ENCODE measurements at places on chromosomes 5 and 9.

DNA sequence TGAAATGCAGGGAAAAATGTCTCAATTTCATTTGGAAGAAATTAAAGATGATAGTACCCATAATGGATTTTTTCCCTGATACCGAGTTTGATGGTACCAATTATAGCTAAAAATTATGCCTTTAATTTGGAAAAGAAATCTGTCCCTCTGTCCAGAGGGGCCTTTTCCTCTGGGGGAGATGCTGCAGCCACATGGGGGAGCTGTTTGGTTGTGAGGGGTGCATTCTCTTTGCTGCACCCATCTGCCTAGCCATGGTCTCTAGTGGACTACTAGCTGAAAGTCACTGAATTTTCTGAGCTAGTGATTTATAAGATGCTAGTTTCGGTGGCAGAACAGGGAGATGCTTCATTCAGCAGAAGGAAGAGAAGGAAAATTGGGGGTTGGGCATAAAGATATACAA is 9.6 kb downstream of the SEC61B start:
- no peak for DNase-seq

- DNase-seq, result no peak
Observed at GRCh38 chr5:118862596-118862995, 125.8 kb downstream of the DTWD2 start.

GRCh38 chr9:100352201-100352726 is 478 bp downstream of the TEX10 start:
- DNase-seq, result peak; percentile 42

- DNase-seq, result no peak
Observed at GRCh38 chr5:181037365-181037861, 2.7 kb upstream of the BTNL9 start.

DNA sequence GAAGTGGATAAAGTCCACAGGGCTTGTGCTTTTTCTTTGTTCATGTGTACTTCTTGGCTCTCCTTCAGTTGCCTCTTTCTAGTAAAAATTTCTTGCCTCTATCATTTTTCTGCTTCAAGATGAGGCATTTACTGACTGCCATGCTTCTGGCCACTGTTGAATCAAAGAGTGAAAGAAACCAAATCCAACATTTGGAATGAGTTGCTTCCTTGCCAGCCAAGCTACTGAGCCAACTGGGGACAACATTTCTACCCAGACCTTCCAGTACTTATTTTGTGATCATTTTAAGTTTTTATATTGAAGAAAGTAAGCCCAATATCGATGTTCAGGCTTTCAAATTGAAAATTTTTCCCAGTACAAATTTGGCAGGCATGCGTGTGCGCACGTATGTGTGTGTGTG is 73.2 kb downstream of the SNCAIP start:
- peak; percentile 37 for DNase-seq

DNA sequence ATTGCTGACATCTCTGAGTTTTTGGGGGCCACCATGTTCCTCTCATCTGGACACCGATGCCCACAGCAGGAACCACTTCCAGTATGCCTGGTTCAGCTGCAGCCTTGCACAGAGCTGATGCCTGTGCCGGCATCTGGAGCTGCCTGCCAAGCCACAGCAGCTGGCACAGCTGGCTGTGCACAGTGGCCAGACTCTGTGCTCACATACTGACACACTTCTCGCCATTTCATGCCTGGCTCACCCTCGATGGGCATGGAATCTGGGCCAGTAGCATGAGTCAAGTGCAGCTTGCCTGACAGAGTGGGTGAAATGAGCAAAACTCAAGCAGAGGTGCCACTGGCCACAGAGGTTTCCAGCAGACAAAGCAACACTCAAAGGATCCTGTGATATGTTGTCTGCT is 863.4 kb downstream of the DNAH5 start:
- DNase-seq, result no peak

DNA sequence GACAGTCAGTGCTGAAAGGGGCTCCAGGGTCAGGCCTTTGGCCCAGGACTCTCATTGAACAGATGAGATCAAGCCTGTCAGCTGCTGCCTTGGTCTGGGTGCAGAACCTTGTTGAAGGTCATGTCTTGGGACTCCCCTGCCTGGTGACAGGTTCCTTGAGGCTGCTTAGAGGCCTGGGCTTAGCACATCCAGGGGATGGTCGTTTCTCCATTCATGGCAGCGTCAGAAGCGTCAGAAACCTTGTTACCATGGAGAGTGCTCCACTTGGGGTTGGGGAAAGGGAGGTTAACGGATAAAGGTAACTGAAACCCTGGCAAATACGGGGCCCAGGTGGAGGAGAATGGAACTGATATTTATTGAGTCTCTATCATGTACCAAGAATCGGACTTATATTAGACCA is 8.8 kb downstream of the ARPC5L start:
- no peak for DNase-seq

GRCh38 chr9:18061856-18062255 is 412.1 kb upstream of the ADAMTSL1 start:
- DNase-seq, result no peak

GRCh38 chr5:178768371-178769260 is 38.2 kb upstream of the ZNF354A start:
- no peak for DNase-seq

DNA sequence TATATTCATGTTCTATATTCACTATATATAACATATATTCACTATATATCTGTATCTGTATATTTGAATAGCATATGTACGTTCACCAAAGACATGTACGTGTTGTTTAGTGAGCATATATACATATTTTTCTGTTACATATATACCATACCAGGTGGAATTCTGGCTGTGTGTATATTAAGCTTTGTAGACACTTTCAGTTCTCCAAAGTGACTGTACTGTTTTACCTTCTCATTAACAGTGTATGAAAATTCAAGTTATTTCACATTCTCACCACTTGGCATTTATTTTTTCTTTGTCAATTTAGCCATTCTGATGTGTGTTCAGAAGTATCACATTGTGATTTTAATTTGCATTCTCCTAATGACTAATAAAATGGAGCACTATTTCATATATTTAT is 52.2 kb downstream of the DROSHA start:
- no peak for DNase-seq

- DNase-seq, result peak; percentile 19
Observed at GRCh38 chr5:36242534-36243485, 1.1 kb upstream of the NADK2 start.

GRCh38 chr9:110994771-110995241 is 43.5 kb downstream of the LPAR1 start:
- peak; percentile 89 for DNase-seq

DNA sequence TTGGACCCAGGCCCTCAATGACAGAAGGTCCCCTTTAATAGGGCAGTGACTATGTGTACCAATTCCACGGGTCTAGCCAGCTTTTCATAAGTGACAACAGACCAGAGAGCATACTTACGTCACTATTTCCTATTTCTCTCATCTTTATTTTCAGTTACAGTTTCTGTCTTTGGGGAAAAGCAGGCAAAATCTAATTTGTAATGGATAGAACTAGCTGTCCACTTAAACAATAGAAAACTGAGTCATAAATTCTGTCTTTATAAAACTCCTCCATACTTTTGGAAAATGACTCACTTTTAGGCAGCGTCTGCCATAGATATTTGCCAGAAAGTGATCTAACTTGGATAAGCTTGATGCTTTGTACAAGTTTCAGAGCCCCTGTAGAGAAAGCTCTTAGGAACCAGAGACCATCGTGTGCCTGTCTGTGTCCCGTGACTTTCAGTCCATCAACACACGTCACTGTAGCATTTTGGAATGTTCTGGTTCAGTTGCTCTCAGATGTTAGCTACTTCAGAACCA is 101.9 kb downstream of the F2RL2 start:
- DNase-seq, result no peak

GRCh38 chr5:93721511-93721910 is 19.9 kb downstream of the POU5F2 start:
- no peak for DNase-seq

GRCh38 chr9:125525921-125526631 is 180.9 kb downstream of the MAPKAP1 start:
- DNase-seq, result peak; percentile 75

DNA sequence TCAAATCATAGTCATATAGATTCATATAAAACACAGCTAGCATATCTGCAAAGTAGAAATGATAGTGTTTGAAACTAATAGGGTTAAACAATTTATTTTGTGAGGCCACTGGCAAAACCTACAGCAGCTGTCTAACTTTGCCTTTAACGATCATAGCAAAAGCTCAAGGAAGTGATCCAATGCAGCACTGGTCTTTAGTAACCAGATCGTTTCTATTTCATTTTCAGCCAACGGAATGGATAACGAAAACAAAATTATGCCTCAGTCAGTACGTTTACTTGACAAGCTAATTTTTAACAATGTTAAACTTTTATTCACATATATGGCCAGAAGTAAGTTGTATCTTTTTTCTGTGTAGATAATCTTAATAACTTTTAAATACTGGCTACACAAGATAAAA is 17.7 kb downstream of the MLLT3 start:
- no peak for DNase-seq

DNA sequence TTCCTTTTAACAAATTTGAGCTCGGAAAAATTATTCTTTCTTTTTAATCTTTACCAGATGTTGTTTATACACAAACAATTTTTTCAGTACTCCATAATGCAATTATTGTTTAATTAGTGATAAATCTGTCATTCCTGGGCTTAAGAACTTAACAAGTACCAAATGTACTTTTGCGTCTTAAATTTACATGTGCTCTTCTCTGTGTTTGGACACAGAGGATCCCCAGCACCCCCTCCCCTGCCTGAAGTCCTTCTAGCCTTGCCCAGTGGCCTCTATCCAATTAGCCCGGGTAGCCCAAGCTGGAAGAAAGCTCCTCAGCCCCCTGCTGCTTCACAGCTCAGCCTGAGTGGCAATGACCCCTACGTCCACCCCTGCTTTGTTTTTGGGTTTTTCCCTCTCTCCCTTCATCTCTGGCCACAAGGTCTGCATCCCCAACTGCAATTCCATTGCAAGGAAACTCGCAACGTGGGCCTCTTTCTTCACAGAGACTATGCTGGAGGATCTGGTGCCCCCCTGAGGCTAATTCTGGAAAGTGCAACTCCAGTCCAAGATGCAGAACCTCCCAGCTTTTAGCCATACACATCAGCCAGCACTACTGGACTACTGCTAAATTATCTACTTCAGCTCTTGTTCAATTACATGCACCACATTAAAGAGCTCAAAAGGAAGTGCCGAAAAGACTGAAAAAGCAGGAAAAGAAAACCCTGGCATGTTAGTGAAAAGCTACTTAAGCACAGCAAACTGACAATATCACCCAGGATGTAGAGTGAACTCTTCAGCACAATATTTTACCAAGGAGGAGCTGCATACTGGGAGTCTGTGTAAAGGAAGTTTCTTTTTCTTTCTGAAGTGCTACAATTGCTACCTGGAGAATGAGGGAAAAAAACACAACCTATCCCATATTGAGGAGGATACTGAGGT is 186.2 kb downstream of the FANCC start:
- DNase-seq, result peak; percentile 82

GRCh38 chr5:124599028-124599973 is 147.1 kb downstream of the ZNF608 start:
- peak; percentile 81 for DNase-seq

DNA sequence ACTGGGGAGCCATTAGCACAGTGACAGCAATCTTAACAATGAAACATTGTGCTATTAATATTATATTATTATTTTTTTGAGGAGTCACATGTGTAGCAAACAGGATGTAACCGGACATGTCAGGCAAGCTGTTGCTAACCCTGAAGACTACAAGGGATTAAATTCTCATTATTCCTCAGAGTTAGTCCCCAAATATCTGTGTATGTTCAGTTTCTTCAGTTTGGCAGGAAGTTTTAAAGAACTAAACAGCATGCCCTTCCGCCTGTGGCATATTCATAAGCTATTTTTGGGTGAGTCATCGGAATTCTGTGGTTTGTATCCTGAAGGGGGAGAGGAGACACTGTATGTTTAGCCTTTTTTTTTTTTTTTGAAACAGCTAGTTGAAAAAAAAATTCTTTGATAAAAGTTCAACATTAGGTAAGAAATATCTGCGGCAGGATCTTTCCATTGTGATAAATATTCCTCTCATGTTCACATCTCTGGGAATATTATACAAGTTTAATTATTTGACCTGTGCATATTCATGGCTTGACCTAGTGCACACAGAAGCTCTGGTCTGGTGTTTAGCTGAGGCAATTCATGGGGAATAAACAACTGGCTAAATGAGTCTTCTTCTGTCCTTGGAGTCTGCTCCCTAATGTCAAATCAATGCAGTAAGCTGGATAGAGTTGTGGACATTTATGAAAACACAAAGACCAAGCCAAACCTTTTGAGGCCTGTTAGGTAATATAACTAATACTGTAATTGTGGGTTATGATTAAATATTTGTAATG is 202.7 kb upstream of the CDKN2B start:
- peak; percentile 9 for DNase-seq

- no peak for DNase-seq
Observed at GRCh38 chr9:85046475-85046874, 376.9 kb downstream of the NTRK2 start.

- no peak for DNase-seq
Observed at GRCh38 chr5:58341476-58341875, 118.4 kb downstream of the PLK2 start.
